ENCODE measurements at places on chromosomes 13 and 19. TPM values are rescaled to one million over a fixed set of nuclear protein-coding genes. Genes with fewer than 3 reads are reported as not detected.

The KASH5 gene
- total RNA-seq, result 6.9 TPM

The PAF1 gene
- 48.0 TPM for total RNA-seq

The RDH8 gene
- not detected for total RNA-seq

The GFY gene
- not detected for total RNA-seq

The LILRB2 gene
- total RNA-seq, result 28.9 TPM

The VSTM1 gene
- total RNA-seq, result not detected

The NLRP11 gene
- total RNA-seq, result not detected

The LILRB4 gene
- 35.5 TPM for total RNA-seq

The HRC gene
- total RNA-seq, result 1.2 TPM

The ZNF816 gene
- total RNA-seq, result 8.1 TPM

The TMIGD2 gene
- total RNA-seq, result 1.9 TPM

The TMEM147 gene
- 88.8 TPM for total RNA-seq

The SULT2A1 gene
- total RNA-seq, result not detected
